ENCODE measurements at places on chromosomes 5 and 9.

- DNase-seq, result no peak
Observed at GRCh38 chr9:125239631-125240597, 1.2 kb downstream of the HSPA5 start.

DNA sequence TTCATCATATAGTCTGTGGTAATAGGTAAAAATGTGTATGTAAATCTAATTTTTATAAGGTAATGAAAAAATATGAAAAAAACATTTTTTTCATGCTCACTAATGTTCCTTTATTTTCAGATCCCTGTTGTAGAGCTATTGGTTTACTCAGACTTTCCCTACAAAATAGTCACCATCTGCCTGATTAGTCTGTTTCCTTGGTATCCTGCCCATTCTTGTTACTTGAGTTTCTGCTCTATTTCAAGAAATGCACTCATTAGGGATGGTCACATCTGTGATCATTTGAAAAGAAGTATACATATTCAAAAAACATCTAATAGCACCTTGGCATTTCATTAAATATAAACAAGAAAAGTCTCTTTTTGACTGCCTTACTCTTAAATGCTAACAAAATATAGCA, 21.6 kb upstream of the RASA1 start:
- DNase-seq, result no peak

DNA sequence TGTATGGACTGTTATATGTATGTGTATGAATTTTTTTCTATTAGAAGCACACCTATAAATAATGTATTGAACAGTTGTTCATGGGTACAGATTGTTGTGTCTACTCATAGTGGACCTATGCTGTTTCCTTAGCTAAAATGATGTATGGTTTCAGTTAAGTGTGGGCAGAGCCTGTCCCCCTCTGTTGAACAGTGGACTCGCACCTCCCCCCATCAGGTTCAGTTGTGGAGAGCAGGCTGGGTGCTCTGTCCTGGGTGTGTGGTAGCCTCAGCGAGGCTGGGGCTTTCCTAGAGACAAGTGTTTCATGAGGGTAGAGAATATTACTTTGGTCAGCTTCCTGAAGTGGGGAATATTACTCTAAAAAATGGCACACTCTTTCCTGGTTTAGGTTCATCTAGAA, 47.4 kb upstream of the LRRTM2 start:
- no peak for DNase-seq

DNA sequence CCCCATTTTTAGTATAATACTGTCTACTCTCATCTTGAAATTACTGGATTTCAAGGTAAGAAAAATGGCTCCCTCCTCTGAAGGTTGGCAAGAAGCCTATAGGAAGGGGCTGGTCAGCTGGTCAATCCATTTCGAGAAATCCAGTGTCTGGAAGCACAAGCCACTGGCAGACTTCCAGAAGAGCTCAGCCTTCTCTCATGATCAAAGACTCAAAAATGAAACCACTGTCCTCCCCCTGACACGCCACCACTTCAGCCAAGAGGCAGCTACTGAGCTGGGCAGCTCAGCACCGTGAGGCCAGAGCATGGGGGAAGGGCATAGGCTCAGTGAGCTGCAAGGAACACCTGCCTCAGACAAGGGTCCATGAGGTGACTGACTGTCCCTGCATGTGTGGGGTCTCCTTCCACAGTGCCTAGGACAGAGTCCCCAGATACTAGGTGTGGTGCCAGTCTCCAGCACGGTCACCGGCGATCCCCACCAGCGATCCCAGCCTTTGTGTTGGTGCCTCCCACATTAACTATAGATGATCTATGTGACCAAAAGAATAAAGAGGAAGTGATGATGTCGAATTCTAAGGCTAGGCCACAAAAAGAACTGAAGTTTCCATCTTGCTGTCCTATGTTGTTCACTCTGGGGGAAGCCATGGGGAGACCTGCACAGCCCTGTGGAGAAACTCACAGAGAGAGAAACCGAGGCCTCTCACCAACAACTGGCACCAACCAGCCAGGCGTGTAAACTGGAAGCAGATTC, 100.1 kb upstream of the LRRTM2 start:
- peak; percentile 4 for DNase-seq

DNA sequence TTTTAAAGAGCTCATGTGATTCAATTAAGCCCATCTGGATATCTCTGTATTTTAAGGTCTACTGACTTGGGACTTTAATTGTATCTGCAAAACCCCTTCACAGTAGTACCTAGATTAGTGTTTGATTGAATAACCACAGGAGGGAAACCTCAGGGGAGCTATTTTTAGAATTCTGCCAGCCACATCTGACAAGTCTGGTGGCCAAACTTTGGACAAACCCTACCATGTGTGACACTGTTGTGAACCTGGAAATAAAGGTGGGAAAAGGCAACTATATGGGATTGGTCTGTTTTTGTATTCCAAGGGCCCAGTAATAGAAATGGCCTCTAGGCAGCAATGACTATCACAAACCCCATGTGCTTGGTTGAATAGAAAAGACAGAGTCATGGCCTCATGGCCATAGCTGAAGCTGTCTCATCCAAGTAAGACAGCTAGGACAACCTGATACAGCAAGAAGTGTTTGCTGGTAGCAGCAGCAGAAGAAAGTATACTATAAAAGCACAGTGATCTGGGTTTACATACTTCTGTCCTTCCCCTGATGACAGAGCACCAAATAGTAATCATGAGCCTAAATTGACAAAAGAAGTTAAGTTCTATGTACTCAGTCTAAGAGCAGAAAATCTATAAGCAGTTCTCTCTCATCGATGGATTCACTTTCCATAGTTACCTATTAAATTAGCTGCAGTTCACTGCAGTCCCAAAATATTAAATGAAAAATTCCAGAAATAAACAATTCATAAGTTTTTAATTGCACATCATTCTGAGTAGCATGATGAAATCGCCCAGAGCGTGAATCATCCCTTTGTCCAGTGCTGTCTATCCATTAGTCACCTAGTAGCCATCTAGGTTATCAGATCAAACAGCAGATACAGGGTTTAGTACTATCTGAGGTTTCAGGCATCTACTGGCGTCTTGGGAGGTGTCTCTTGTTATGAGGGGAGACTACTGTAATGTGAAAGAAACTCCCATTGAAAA, 189.8 kb downstream of the ARHGAP26 start:
- DNase-seq, result peak; percentile 58

DNA sequence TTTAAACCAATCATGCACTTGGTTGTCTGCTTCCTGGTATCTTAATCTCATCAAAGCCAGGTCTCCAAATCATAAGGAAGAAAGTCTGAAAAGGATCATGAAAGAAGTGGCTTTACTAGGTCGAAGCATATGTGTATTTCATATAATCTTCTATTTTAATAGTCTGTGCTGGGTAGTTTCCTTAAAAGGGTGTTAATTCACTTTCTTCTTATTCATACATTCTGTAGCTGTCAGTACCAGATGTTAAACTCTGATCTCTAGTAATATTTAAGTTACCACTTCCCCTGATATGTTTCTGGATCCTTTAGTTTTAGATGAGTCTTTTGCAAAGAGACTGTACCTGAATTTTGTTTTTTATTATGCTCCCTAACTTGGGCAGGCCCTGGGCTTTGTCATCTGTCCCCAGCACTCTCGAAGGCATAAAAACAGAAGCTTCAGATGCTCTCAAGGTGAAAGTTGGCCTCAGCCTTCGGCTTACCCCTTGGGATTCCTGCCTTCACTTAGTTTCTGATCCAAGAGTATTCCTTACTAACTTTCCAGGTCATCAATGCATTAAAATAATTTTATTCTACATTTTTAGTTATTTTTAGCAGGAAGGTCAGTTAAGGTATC, 15.0 kb upstream of the LNPEP start:
- DNase-seq, result no peak

DNA sequence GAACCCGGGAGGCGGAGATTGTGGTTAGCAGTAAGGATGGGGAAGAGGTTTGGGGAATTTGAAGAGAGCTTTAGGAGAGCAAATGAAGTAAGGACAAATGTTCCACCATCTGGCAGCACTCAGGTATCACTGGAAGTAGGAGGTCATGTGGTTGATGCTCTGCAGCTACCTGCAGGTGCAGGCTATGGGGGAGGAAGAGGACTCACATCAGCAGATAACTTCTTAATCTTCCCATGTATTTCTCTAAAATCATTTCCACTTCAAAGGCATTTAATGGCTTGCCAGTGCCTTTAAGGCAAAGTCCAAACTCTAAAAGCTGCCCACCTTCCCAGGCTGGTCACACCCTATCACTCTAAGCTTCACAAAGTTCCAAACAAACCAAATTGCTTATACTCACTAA, 8.1 kb upstream of the HAVCR1 start:
- no peak for DNase-seq

DNA sequence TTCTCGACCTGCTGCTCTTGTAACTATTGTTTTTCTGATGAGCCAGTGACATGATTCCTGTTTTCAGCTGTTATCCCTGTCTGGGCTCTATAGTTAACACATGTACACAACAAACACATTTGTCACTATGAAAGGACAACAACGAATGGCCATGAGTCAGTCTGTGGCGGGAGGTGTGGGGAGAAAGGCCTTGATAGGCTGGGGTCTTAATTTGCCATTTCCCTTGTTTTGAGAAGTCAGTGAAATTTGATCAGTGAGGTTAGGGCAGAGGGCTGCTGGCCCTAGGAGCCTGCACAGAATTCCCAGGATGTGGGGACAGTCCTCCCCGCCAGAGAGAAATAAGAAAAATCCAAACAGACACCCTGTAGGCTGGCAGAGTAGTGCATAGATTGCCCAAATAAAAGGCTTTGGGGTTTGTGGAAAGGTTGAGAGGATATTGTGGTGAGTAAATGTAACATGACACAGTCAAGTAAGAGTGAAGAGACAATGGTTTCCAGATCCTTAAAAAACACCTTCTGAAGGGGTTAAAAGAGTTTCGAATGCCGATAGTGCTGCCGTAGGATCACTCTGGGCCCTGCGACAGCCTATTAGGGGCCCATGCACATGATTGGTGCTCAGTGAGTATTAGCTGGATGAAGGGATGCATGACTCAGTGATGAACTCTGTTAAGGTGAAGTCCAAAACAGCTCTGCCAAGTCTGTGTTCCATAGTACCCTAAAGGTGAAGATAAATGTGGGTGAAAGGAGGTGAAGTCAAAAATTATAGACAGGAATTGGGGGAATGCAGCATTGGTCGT, 110.9 kb upstream of the PRRC1 start:
- DNase-seq, result no peak

- no peak for DNase-seq
Observed at GRCh38 chr9:98010445-98010844, 27.3 kb downstream of the ANP32B start.

- no peak for DNase-seq
Observed at GRCh38 chr5:33338336-33339110, 102.2 kb upstream of the TARS1 start.

- DNase-seq, result no peak
Observed at GRCh38 chr5:141707510-141707909, 25.5 kb upstream of the ARAP3 start.

- no peak for DNase-seq
Observed at GRCh38 chr5:61281686-61282085, 50.4 kb upstream of the ZSWIM6 start.

DNA sequence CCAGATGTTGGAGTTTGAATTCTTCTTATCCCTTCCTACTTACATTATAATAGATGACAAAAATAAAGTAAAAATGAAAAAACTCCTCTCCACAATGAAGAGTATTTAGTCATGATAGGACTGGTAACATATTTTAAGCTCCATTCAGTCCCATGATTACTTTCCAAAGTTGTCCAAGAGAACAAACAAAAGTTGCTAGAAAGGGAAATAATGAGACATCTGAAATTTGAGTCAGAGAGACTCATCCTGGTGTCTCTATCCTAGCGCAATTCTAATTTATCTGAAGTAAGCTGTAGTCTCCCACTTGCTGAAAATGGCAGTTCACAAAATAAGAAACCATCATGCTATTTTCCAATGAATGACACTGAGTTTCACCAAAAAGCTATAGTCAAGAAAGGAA, 152.2 kb downstream of the BNC2 start:
- no peak for DNase-seq

- DNase-seq, result no peak
Observed at GRCh38 chr5:147509041-147509709, 693 bp downstream of the DPYSL3 start.

- no peak for DNase-seq
Observed at GRCh38 chr5:14467886-14468285, 113.7 kb upstream of the OTULINL start.

- no peak for DNase-seq
Observed at GRCh38 chr9:114798780-114799427, 6.9 kb downstream of the TNFSF15 start.

DNA sequence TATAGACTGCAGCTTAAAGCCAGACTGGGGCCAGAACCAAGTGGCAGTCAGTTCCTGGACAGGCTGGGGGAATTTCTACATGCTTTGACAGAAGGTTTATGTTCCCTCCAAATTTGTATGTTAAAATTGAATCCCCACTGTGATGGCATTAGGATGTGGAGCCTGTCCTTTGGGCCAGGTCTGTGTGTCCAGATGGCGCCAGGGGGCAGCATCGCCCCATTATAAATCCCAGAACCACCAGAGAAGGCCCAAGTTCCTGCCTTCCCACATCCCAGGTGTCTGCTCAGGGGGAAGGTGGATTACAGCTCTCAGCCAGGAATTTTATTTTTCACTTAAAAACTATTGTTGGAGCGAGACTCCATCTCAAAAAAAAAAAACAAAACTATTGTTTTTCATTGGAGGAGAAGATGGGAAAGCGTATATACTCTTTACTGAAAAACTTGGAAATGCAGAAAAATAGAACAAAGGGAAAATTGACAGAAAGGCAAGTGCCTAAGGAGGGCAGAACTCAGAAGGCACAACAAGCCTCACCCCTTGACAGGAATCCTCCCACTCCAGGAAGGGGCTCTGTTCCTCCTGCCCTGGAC, 5.0 kb downstream of the IL3 start:
- peak; percentile 45 for DNase-seq

DNA sequence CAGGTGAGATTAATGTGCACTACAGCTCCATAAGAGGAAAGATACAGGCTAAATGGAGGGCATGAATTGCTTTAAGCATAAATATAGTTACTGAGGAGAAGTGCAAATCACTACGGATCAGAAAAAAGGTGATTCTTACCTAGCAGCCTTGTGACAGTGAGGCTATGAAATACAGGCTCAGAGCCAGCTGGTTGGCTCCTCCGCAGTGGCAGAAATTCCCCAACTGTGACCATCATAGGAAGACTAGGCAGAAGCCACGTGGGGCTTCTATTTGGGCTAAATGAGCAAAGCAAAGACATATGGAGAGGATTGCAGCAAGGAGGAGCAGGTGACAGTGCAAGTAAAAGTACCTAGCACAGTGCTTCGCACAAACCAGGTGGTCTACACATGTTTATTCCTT, 40.5 kb downstream of the CDO1 start:
- DNase-seq, result no peak

- no peak for DNase-seq
Observed at GRCh38 chr5:107331312-107331711, 339.4 kb downstream of the EFNA5 start.

GRCh38 chr9:120306561-120306960, 273.4 kb downstream of the CDK5RAP2 start:
- no peak for DNase-seq

DNA sequence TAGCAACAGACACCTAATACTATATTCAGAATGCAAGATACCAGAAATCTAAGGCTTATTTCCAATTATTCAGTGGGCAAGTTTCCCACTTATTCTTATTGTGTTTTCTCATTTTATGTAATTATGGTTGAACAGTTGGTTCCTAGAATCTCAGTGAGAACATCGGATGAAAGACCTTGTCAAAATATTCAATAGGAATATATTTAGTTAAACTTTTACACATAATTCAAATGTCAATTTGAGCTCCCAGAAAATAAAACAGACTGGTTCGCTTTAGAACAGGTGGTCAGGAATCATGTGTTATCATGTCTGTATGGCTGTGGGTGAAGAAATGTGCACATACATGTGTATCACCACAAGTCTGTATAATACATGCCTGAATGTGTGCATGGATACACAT, 447.8 kb downstream of the MED10 start:
- no peak for DNase-seq

All from inflammatory macrophage treated with lipopolysaccharide for 1 hour (primary cell).